ENCODE measurements at places on chromosomes 7 and 10.

- DNase-seq: peak; percentile 24
Measured at GRCh38 chr7:92955081-92955480, 118.7 kb upstream of the CDK6 start.

GRCh38 chr10:102994531-102995295, 76.6 kb downstream of the CNNM2 start:
- no peak for DNase-seq

DNA sequence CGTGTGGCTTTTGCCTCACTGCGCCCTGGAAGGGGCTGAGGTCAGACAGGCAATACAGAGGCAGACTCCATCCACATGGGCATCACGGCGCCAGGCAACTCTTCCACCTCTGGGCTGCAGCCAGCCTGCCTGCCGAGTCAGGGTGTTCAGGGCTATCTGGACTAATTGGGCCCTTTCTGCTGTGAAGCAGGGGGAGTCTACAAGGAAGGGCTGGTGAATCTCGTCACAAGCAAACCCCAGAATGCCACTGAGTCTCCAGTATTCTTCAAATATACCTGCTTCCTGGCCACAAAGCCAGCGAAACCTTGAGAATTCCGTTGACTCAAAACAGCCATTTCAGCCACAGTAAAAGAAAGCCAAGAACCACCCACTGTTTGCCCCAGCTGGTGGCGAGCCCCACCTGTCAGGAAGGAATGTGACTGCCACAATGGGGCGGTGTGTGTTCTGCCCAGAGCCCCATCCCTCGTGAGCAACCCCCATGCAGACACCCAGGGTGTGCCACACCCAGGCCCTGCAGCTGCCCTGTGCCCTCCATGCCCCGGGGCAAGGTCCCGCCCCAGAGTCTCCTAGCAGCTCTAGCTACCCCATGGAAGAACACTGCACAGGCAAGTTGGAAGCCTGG, 117.3 kb downstream of the FAM53B start:
- peak; percentile 64 for DNase-seq

DNA sequence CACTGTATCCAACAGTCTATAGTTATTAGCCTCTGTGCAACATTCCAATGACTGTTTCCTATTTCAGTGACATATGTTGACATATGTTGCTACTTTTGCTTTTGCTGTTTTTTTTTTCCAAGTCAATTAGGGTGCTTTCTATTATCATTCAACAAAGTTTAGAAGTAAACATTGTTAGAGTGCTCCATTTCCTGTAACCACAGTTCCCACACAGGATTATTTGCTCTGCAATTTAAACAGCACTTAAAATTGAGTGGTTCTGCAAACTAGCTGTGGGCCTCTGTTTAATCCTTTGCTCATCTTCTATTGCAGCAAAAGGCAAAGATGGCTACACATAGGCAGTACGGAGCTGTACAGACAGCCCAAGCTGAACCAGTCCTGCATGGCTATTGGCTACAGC, 46.5 kb upstream of the PTN start:
- no peak for DNase-seq

GRCh38 chr10:69963178-69963834, 89.3 kb upstream of the MACROH2A2 start:
- DNase-seq: no peak

GRCh38 chr7:15113752-15114151, 211.2 kb upstream of the DGKB start:
- no peak for DNase-seq

GRCh38 chr10:128704716-128705115, 578.5 kb upstream of the MKI67 start:
- DNase-seq: no peak

- DNase-seq: no peak
Measured at GRCh38 chr7:22594020-22594419, 94.0 kb upstream of the STEAP1B start.

- DNase-seq: no peak
Measured at GRCh38 chr7:50537417-50537816, 27.8 kb downstream of the DDC start.

DNA sequence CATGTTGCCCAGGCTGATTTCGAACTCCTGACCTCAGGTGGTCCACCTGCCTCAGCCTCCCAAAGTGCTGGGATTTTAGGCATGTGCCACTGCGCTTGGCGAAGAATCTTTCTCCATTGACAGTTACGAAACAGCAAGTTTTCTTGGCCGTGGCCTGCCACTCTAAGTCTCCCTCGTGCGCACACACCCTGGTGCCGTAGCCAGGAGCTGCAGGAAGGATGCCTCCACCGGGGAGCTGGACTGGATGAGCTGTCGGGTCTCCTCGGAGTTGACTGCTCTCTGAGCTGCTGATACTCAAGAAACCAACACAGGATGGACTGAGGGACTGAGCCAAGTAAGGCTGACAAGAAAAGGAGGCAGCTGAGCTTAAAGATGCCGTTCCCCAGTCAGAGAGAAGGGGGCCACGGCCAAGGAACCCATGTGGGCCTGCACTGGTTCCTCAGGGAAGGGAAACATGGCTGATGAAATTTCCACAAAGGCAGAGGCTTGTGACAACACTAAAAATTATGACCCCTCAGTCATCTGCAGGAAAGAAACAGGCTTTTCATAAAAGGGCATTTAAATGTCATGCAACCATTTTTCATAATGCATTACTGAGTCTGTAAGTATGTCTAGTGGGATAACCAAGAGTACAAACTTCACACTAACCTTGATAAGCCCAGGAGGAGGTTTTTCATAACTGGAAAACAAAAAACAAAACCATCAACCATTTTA, 27.7 kb upstream of the FKBP9 start:
- no peak for DNase-seq

- DNase-seq: no peak
Measured at GRCh38 chr7:124250297-124251034, 217.6 kb upstream of the TMEM229A start.

DNA sequence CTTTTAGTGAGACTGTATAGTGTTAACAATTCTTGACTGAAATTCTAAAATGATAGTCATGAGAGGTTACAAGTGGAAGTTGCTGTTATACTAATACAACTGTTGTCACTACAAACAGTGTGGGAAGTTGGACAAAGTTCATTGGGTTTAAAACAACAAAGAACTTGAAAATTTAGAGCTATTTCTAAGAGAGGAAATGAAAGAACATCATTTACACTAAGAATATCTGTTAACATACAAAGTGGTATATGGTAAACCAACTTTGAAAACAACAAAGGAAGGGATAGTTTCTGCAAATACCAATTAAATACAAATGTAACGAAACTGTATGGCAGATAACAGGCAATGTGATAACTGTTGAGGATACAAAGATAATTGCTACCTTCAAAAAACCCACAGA, 11.6 kb downstream of the MTPN start:
- DNase-seq: no peak

- DNase-seq: no peak
Measured at GRCh38 chr10:124091646-124092249, 1.6 kb downstream of the CHST15 start.

GRCh38 chr10:102657984-102658724, 13.9 kb downstream of the TRIM8 start:
- DNase-seq: no peak

GRCh38 chr10:92727550-92727949, 37.8 kb downstream of the HHEX start:
- DNase-seq: no peak

DNA sequence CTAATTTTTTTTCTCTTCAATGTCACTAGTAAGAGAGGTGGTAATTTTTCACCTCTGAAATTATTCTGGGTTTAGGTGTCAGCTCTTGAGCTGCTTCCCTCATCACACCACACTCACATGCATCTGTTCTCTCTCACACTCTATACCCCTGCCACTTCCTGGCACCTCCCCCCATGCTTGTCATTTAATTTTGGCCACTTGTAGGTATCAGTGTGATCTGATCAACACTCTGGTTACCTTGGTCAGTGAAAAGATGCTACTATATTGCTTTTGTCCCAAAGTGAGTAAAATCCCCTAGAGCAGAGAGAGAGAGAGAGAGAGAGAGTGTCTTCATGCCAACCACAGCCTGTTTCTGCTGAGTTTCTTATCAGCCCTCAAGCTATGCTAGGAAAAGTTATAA, 42.5 kb downstream of the STK17A start:
- DNase-seq: peak; percentile 35

DNA sequence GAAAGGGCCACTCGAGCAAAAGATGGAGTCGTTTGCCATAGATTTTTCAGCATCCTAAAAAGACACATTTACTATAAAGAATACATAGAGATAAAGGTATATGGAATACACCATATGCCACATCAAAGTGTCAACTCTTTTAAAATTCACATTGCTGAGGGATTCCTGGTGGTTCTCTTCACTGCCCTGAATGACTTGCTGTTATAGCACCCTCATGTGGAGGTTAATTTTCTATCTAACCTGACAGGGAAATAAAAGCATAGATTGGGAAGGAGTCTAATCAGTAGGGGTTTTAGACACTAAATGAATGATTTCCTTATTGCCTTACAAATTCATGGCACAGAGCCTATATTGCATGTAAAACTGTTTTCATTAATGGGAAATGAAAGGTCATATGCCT, 25.9 kb downstream of the DNAH11 start:
- no peak for DNase-seq

- no peak for DNase-seq
Measured at GRCh38 chr7:137371616-137372015, 28.1 kb upstream of the PTN start.

DNA sequence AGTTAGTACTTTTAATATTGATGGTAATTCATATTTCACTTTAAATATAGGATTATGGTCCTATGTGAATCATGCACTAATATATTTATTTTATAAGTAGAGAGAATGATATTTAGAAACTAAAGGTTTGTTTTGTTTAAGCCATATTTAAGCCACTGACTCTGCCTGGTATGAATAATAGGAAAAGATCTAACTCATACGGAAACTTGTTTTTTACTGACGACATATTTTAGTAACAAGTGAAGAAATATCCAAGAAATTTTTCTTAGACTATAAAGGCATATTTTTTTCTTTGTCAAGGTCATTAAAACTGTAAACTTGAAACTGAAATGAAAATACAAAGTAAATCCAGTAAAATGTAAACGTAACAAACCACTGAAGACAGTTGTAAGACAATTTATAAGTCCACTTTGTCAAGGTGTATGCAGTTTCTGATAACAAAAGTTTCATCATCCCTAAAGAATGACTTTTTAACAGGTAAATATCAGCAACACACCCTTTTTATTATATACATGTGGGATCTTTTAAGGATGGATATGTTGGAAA, 147.1 kb downstream of the PHF14 start:
- no peak for DNase-seq

- no peak for DNase-seq
Measured at GRCh38 chr7:155803418-155804376, 8.6 kb downstream of the SHH start.

DNA sequence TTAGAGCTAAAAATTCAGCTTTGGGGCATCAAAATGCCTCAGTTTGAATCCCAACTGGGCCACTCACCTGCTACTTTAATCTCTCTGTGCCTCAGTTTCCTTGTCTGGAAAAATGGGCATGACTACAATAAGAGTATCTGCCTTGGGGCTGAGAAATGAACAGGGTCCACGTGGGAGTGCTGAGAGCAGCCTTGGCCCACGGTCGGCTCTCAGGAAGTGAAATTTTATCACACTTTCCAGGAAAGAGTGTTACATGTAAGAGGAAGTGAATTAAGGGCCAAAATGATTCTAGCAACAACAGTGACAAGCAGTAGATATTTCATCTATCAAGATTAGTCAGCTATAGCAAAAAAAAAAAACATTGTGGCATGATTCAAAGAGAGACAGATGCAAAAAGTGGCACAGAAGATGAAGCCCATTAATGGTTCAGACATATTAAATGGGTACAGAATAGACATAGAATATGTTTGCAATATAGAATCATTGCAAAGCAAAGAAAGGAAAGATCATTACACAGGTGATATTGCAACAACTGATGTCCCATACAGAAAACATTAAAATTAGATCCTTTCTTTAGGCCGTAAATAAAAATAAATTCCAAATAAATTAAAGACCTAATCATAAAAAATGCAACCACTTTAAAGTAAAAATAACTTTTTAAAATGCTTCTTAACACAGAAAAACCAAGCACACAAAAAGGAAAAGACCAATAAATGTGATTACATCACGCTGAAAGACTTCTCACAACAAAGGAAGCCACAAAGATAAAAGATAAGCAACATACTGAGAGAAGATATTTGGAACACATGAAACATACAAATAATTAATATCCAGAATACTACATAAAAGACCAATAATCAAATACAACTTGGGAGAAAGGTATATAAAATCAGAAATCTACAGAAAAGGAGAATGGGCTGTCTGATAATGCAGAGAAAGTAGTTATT, 4.3 kb downstream of the TMEM273 start:
- peak; percentile 57 for DNase-seq

GRCh38 chr10:47331491-47331890, 9.2 kb downstream of the GDF2 start:
- no peak for DNase-seq
